ENCODE measurements at places on chromosomes 1 and 21. TPM values are rescaled to one million over a fixed set of nuclear protein-coding genes. Genes with fewer than 3 reads are reported as not detected.
A peak's percentile ranks its signal among the peaks of the same experiment; 100 is the strongest.

The DDOST gene
- 235 TPM for total RNA-seq

The PRDM16 gene
- total RNA-seq: 21.4 TPM

The MAP3K7CL gene
- 1.0 TPM for total RNA-seq

The CADM3 gene
- total RNA-seq: 4.0 TPM

The CBS gene
- total RNA-seq: 91.1 TPM

The POU3F1 gene
- total RNA-seq: 1.2 TPM

- DNase-seq: no peak
Measured at GRCh38 chr1:63908016-63908415, 134.2 kb downstream of the ROR1 start.

DNA sequence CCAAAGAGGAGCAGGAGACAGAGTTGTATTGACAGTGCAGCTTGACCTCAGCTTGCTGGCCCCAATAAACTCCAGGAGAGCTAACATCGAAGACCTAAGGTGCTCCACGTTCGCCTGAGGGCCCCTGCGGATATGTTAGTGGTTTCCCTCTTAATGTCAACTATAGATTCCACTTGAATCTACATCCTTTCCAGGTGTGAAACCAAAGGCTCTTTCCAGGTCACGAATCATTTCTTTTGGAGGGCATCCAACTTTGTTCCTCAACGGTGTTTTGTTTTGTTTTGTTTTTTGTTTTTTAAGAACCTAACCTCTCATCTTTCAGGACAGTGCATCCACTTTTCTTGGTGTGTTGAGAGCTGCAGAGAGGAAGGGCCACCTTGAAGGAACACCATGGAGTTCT, 267.6 kb upstream of the SGIP1 start:
- no peak for DNase-seq

DNA sequence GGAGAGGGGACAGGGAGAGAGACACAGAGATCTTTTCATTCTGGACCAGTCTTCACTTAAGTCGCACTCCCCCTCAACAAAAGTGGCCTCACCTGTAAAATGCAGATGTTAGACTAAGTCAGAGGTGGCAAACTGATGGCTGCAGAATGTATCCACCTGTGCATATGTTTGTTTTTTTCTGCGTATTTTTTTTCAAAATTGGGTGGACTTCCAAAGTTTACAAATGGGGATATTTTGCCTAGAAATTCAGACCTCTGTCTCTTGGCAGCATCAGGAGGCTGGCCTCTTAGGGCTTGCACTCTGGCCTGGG, 525.0 kb downstream of the MATN1 start:
- DNase-seq: no peak

DNA sequence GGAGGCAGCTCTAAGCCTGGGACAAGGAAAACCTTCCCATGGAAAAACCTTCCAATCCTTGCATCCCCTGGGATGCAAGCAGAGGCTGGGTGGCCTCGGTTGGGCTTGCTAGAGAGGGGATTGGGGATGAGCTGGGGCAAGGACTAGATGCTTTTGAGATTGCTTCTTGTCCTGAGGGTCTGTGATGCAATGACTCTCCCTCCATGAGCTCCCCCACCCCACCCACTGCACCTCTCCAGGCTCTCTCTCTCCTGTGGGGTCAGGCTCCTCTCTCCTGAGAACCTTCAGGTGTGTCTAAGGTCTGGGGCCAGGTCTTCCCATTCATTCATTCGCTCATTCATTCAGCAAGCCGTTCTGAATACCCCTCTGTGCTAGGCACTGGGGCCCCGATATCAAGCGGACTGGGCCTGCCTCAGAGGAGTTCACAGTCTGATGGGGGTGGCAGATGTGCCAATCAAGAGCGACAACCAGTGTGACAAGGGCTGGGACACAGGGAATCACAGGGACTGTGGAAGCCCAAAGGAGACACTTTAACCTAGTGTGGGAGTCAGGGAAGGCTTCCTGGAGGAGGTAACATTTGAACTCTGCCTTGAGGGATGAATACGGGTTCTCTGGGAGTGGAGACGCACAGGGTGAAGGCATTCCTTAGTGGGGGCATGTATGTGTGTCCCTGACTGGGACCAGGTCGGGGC, 6.5 kb downstream of the LDLRAD1 start:
- DNase-seq: no peak

- no peak for DNase-seq
Measured at GRCh38 chr21:35256468-35256988, 207.4 kb upstream of the RUNX1 start.

- DNase-seq: no peak
Measured at GRCh38 chr1:163924041-163924440, 602.3 kb downstream of the NUF2 start.

- DNase-seq: no peak
Measured at GRCh38 chr1:231338270-231339128, at the start of gene SPRTN. Gene SPRTN, plus strand, starts transcription at chr1:231338293. Its CDS starts 91 bp downstream, at chr1:231338384.

DNA sequence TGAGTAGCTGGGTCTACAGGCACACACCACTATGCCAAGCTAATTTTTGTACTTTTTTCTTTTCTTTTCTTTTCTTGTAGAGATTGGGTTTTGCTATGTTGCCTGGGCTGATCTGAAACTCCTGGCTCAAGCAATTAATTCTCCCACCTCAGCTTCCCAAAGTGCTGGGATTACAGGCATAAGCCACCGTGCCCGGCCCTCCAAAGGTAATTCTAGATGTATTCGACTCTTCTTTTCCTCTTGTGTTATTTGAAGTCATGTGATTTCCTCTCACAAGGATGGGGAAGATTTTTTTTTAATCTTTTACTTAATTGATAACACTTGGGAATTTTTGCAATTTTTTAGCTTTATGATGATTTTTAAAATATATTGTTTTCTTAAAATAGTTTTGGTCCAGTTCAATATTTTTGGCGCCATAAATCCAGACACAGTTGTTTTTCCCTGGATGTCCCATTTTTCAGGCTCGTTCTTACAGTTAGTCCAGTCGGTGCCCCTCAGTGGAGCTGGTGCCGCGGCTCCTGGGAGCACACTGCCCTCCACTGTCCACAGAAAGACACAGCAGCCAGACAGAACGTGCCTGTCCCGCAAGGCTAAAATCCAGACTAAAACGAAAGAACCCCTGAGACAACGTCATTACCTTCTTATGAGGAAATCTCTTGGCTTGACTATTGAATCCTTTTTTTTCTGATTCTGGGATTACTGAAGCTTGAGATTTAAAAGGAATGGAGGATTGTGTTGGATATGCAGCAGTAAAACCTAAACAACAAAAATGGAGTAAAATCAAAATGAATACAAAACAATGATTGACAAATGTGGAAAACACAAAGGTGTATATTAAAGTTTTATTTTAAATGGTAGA, 22.4 kb downstream of the STPG1 start:
- DNase-seq: peak; percentile 78

GRCh38 chr1:23804183-23804835, 3.8 kb upstream of the GALE start:
- DNase-seq: peak; percentile 57

GRCh38 chr1:31977385-31978131, 36.1 kb upstream of the KHDRBS1 start:
- peak; percentile 46 for DNase-seq

- DNase-seq: no peak
Measured at GRCh38 chr1:22754106-22754768, 43.6 kb downstream of the EPHB2 start.
